ENCODE measurements at places on chromosomes 3 and 15.

- DNase-seq = no peak
Observed at GRCh38 chr3:8974458-8974857, 11.2 kb upstream of the RAD18 start.

GRCh38 chr3:77667901-77668300, 628.0 kb downstream of the ROBO2 start:
- no peak for DNase-seq

DNA sequence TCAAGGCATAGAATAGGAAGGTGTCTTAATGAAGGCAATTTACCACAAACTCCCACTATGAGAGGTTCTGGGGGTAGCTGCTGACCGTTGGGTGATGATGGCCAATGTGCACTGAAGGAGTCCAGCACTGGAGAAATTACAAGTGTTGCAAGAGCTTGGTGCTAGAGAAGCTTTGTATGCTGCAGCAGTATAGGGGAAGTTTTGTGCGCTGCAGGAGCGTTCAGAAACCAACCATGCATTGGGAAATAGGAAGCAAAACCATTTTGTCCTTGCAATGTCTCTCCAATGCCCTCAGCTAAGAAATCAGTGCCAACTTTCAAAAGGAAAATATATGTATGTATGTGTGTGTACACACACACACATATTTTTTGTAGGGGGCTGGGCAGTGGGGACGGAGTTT, 441.6 kb upstream of the NAALADL2 start:
- no peak for DNase-seq

GRCh38 chr3:134244921-134245320, 5.7 kb downstream of the RYK start:
- DNase-seq = no peak

DNA sequence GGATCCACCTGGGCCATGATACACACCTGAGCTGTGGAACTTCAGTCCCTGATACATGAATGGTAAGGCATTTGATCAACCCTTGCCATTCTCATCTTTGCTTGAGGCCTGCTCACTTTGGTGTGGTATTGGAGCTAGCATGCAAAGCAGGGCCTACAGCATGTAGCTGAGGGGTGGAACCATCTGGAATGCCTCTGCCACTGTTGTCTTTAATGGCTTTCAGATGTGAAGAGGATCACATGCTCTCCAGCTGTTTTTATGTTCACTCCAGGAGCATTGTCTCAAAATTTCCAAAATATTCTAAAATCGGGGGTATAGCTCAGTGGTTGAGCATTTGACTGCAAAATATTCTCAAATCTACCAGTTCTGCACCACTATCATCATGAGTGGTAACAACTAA, 64.4 kb upstream of the PHLDB2 start:
- DNase-seq = no peak

DNA sequence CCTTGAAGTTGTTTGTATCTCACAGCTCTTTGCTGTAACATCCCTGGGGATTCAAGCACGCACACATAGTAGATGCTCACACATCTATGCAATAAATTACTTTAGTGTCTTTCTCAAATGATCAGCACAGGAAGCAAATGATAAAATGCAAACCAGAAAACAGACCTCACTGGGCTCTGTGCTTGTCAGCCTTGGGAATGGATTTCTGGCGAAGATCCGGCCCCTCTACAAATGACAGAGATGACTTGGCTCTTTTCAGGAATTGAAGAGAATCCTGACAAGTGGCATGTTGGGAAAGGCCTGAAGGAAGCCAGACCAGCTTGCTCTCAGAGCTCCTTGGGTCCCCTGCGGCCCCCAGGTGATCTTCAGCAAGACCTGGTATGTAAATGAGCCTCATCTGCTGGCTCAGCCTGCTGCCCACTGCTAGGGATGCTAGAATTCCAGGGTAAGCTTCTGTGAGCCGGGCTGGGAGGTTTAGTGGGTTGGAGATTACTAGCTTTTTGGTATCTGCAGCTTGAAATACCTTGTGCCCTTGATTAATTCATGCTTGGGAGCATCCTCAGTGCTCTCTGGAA, 54.1 kb downstream of the LPP start:
- DNase-seq = peak; percentile 94

DNA sequence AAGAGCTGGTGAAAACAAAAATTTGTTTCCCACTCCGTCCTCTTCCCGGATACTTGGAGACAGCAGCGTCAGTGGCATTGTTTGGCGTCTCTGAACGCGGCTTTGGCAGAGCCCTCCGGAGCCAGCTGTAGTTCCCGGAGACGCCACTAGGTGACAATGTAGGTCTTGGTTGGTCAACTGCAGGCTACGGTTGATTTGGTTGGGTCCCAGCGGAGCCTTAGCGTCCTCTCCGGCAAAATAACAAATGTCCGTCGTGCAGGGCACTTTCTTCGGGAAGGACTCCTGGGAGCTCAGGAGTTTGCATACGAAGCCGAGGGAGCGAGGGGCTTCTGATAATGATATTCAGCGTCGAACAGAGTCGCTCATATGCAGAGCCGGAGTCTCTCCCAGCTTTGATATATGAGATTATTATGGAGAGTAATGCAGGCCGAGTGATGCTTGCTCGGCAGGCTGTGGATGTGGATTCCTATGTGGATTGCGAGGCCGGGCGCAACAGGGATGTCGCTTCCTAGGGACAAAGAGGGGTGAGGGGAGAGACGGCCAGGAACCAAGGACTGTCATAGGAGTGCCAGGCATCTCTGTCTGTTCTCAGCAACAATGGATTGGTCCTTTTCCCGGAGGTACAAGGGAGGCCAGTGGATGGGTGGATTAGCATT, 74.8 kb downstream of the IL20RB start:
- DNase-seq = peak; percentile 95

- no peak for DNase-seq
Observed at GRCh38 chr15:57604507-57604906, 12.8 kb downstream of the MYZAP start.

DNA sequence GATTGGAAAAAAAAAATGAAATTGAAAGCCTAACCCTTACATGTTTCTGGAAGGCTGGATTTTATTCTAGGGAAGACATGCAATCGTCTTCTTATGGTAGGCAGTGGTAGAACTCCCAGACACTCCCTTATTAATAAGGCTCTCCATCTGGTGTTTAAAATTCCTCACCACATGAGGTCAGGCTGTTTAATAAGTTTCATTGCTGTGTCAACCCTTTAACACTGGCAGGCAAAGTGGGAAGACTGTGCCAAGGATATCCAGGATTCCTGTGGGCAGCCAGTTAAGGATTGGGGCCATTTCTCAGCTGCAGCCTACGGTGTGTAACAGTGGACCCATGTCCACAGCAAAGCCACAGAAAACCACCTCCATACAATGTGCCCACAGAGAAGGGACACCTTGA, 225.5 kb upstream of the CHRM5 start:
- DNase-seq = no peak

- no peak for DNase-seq
Observed at GRCh38 chr3:115164374-115165221, 17.5 kb upstream of the ZBTB20 start.

- no peak for DNase-seq
Observed at GRCh38 chr15:90640862-90641261, 76.3 kb upstream of the BLM start.

DNA sequence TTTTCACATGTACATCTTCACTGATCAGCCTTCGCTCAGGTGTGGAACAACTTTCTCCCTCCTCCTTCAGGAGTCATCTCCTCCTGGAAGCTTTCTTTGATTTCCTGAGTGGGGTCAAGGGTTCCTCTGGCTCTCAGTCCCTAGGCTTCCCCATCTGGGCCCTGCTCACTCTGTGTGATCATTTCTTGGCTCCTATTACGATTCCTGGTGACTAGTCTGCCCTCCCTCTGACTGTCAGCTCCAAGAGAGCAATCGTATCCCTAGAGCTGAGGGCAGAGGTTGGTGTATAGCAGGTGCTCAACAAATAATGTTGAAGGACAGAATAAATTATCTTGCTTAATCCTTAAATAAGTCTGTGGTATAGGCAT, 15.3 kb upstream of the PRKCD start:
- no peak for DNase-seq

DNA sequence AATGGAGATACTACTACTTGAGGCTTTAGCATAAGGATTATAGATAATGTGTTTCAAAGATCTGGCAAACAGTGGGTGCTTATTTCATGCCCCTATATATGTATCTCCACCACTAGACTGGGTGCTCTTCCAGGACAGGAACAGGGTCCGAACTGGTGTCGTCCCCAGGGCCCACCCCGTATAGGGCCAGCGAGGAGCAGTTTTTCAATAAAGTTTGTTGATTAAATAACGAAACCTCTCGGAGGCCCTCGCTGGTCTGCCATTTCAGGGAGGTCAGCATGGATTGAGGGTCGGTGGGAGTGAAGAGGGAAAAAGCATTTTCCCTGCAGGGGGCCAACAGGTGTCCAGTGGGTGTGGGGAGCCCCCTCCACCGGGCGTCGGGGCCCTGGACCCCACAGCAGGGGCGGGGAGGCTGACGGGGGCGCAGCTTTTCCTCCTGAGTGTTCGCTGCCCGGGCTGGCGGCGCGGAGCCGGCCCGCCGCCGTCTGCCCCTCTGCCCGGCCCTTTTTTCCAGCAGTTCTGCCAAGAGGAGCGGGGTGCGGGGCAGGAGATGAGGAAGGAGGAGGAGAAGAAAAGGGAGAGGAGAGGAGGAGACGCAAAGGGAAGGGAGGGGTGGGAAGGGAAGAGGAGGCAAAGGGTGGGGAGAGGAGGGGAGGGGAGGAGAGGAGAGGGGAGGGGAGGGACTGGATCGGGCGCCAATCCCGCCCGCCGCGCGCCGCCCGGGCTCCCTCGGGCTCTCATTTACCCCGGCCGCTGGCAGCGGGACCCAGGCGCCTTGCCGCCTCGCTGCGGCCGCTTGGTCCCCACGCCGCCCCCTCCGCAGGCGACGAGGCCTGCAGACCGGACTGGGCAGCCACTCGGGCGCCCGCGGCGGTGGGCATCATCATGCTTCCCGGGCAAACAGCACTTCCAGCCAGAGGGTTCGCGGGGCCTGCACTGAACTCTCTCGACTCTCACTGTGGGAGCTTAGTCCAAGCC, 66.3 kb downstream of the ISG20 start:
- peak; percentile 10 for DNase-seq

DNA sequence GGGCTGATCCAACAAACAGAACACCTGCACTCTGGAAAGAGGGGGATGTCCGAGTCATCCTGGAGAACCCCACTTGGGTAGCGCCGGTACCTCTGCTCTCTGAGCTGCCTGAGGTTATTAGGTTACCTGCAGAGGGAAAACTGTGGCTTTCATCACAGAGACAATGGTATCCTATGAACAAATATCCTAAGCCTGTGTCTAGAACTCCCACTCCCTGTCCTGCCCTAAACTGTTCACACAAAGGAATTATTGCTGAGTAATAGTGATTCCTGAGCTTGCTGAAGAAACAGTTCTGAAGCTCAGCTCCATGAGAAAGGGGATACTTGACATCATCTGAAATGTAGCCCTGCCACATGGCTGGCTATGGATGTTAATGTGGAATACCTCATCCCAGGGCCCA, 31.9 kb upstream of the WNT5A start:
- DNase-seq = no peak

- DNase-seq = no peak
Observed at GRCh38 chr3:160140756-160141155, 84.5 kb upstream of the C3orf80 start.

DNA sequence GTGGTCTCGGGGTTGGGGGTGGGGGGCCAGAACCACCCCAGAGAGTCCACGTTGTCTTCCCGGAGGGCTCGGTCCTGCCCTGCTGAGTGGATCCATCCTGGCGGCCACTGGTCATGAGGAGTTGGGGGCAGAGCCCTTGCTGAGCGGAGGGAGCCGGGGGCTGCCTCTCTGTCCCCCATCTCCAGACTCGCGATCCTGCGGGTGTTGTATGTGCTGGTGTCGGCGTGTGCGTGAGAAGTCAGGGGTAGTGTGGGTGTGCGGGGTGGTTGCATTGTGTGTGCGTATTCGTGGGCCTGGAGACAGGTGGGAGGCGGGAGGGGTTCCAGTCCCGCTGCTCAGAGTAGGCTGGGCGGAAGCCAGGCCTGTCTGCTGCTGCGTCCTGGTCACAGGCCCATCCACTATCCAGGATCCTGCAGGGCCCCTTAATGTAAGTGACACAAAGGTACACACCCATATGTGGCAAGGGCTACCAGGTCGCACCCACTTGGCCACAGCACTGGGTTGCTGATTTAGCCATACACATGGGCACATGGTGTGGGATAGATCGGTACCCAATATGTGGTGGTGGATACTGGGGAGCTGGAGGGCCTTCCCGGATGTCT, 30.7 kb downstream of the NBEAL2 start:
- DNase-seq = no peak

DNA sequence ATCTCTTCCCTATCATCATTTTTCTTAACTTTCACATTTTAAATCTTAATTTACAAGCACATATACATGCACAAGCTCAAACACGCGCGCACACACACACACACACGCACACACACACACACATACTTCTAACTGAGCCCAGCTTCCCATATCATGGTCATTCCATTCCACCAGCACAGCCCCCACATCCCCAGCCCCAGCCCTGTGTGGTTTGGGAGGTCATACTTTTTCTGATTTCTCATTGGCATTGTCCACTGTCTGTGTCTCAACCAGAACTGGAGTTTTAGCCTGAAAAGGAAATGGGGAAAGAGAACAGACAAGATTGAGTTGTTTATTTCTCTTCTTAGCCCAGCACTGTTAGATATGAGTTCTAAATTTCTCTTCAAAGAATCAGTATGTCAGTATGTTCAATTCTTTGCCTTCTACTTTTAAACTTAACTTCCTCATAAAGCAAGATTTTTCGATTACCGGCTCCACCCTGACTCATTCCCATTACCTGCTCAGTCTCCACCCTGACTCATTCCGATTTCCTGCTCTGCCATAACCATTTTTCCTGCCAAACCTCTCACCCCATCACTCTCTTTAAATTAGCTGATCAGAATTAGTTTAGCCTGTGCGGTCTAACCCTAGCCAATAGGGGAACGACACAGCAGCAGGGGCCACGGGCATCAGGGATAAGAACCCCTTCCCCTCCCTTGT, 6.4 kb downstream of the IQCF1 start:
- no peak for DNase-seq

DNA sequence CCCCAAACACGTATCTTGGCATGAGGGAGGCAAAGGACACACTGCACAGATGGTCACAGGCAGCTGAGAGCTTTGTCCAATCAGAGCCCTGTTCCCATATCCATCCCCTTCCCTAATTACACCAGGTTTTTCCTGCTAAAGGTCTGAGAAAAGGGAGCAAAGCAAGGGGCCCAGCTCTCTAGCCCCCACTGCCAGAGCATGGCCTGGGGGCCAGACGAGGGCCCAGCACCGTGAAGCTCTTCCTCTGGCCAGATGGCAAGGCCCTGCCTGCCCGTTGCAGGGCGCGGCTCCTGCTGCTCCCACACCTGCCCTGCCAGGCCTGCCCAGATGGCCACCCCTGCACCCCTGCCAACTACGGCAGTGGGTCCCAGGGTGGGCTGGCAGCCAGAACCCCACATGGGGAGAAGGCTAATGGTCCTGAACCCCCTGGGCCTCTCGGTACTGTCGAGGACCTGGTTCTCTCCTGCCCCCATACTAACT, 3.2 kb downstream of the SHF start:
- no peak for DNase-seq

DNA sequence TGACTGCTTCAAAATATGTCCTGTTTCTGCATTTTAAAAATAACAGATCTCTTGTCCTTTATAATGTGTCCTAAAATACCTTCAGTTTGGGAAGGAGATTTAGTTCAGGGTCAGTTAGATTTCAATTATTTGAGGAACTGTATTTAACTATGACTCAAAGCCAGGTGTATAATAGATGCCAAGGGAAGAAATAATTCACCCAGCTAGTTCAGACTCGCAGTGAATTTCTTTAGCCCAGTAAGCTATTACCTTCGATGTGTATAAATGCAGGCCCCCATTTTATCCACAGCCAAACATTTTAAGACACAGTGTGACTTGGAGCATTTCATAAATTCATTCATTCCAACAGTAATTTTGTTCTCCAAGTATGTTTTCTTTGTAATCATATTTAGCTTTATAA, 458.0 kb downstream of the ZNF385D start:
- no peak for DNase-seq

Data from ELF-1 (cell line).